ENCODE measurements at places on chromosomes 6 and 20.

- no peak for DNase-seq
These were observed 299.3 kb upstream of the ZFP64 start for GRCh38 chr20:52490711-52491430.

- no peak for DNase-seq
These were observed 10.6 kb downstream of the COL9A3 start for GRCh38 chr20:62827311-62828038.

DNA sequence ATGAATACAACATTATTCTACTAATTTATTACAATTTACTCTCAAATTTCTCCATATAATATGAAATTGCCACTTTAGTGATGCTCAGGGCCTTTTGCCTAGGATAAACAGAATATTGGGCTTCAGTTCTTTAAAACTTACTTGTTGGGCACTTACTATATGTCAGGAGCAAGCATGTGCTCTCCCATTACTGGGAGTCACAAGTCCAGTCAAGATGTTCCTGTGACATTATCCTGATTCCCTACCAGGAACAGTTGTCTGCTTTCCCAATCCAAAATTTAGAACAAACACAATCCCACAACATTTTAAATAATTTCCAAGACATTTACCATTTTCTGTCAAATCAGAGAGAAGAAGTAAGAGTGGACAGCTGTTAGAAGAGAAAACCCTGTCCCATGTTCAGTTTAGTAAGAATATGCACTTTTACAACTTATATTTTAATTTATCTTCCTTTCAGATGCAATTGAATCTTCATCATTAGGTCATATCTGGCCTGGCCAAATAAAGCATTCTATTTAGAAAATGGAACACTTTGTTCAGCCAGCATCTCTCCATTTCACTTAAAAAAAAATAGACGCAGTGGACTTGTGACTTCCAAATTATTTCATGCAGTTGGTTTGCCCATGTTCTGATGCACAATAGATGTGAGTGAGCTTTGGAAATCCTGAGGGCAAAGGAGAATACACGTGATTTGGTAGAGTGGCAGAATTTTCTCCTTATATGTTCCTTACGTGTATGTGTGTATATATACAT is 159.8 kb downstream of the CLIC5 start:
- DNase-seq: no peak

DNA sequence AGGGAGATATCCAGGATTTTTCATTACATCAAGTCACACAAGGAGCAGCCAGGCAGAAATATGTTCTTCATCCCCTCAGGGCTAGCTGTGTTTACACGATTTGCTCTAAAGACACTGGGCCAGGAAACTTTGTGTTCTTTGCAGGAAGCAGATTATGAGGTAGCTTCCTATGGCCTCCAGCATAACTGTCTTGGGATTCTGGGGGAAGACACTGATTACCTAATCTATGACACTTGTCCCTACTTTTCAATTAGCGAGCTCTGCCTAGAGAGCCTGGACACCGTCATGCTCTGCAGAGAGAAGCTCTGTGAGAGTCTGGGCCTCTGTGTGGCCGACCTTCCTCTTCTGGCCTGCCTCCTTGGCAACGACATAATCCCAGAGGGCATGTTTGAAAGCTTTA is 11.2 kb downstream of the FAM120B start:
- DNase-seq: no peak

DNA sequence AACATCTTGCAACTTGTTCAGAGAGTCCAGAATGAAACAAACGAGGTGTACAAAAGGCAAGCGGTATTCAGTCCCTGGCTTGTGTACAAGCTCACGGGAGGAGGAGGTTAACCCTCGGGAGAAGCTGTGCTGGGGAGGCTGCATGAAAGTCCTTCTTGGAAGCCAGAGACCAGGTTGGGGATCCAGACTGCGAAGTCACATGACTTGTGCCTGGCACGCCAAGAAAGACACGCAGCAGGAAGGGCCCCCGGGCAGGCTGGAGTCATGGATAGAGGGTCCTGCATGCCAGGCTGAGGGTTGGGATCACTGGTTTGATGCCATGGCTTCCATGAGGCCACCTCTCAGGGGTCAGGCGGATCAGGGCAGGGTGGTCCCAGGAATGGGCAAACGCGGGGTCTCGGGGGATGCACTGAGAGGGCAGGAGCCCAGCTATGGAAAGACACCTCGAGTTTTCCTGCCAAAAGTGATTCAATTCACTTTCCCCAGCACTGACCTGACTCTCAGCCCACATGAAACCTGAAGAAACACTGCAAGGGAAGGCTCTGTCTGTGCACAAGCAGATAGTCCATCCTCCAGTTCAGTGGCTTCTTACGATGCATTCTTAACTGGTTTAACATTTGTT is 79.4 kb downstream of the DLL1 start:
- no peak for DNase-seq
